ENCODE measurements at places on chromosomes 7 and 10.

DNA sequence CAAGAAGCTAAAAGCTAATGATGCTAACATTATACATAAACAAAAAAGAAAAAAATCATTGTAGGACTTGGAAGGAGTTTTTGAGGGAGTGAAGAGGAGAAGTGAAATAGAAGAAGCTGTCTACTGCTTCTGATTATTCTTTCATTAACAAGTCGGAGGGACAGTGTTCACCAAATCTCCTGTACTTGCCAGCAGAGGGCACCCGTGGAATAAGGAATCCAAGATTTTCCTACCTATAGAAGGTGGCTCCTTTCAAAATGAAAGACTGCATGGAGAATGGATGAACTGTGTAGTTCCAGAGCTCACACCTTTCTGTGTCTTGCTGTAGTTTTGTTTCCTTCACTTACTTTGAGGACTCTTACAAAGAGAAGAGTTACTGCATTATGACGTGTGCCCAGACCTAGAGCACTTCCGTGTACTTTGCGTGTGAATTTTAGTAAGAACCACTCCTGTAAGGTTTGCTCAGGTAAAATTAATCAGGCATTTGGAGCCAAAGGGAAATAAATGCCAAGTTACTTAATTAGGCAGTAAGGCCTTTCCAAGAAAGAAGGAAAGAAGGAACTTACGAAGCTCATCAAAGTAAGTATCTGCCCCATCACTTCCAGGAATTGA lies 145.1 kb downstream of the SEMA3D start:
- peak; percentile 86 for DNase-seq

GRCh38 chr7:16051561-16052255 lies 365.2 kb upstream of the MEOX2 start:
- peak; percentile 78 for DNase-seq

DNA sequence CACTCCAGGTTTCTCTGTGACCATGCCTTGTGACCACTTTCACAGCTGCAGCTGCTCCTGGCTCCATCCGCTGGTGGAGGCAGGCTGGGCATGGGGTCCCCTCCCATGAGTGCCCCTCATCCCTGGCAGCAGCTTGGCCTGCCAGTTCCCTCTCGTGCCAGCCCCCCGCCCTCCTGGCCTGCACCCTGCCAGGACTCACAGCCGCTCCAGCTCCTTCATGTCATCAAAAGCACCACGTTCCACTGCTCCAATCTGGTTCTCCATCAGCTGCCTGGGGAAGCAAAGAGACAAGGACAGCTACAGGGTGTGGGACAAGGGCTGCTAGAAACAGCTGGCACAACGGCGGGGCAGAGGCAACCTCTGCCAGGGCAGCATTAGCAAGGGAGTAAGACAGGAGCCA lies 22.6 kb downstream of the SLIT1 start:
- no peak for DNase-seq

DNA sequence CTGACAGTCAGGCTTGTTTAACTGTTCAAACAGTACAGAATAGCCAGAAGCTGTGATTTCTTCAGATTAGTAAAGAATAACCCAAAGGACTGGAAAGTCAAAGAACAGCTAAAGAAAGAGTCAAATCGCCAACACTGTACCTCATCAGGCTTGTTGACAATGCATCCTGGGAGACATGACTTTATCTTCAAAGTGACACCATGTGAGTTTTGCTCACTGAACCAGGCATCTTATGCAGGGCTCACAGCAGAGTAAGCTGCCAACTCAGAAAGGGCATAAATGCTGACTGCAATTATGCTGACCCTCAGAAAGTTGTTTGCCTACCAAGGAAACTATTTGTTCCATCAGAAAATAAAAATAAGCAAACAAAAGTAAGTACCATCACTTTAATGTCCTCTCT lies 96.4 kb downstream of the MAGI2 start:
- DNase-seq, result no peak

DNA sequence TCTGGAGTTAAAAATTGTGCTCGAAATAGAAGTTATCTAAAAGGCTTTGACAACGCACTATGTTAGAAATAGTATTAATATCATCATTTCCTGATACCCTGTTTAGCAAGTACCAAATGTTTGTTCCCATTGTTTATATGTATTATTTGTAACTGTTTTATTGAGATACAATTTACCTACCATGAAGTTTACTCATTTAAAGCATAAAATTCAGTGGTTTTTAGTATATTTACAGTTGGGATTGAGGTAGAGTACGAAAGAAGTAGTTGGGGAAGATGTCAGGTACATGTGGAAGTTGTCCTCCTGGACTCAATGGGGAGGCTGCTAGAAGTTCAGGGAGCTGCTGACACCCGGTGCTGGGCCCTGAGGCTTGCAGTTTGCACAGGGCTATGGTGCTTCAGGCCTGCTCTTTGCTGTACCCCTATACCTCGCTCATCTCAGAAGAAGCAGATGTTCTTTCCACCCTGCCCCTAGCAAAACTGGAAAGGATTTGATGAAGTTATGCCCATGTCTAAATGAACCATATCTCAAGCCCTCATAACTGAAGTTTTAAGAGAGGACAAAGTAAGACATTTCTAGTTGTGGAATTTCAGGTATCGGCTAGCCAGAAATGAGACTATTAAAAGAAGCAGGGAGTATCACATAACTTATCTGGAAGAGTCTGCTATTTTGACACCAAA lies 25.2 kb upstream of the WNT16 start:
- no peak for DNase-seq

DNA sequence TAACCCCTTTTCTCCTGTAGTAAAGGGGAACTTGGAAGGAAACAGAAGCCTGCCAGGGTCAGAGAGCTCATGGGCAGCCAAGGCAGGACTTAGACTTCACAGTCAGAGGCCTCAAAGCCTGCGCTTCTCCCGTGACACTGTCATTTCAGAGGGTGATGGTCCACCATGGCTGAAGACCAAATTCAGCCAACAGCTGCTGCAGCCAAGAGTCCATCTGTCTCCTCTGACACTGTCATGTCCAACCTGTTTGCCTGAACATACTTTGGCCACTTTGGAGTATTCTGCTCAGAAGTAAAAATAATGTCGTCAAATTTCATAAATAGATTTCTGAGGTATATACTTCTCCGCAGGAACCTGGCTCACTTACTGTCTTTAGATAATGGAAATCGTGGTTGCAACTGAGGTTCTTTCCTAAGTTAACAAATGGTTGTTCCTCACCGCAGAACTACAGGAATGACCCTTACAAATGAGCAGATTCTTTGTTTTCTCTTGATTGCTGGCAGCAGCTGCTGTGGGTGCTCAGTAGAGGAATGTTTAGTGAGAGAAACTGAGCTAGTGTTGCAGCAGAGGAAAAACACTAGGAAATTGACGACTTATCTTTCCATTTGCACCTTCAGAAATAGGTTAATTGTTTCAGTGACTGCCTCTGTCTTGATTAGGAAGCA lies 626.5 kb downstream of the SDK1 start:
- DNase-seq, result no peak

DNA sequence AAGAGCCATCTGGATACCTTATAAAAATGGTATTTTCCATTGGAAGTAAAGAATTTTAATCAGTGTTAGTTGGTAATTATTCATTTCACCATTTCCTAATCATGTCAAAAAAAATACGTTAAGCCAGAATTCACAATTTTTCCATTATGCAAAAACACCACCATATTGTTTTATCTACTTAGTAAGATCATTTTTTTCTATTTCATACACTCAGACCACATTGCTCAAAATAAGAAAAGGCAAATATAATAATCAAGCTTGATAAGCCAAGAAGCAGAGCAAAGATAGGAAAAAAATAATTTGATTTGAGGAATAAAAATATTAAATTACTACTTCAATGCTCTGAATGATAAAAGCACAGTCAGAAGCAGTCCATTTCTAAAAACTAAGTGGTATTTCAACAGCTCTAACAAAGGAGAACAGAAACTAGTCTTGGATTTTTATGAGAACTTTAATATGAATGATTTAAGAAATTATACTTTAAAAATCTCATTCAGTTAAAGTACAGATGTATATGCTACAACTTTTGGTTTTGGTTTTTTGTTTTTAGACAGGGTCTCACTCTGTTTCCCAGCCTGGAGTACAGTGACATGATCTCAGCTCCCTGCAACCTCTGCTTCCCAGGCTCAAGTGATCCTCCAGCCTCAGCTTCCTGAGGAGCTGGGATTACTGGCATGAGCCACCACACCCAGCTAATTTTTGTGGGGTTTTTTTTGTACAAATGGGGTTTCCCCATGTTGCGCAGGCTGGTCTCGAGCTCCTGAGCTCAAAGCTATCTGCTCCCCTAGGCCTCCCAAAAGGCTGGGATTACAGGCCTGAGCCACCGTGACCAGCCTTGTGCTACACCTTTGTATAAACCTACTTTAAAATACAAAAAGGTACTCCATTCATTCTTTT lies 46.6 kb downstream of the LRRN3 start:
- DNase-seq, result peak; percentile 66

GRCh38 chr7:30988351-30989005 lies 24.7 kb downstream of the GHRHR start:
- no peak for DNase-seq

- DNase-seq, result peak; percentile 88
Observed at GRCh38 chr7:123682690-123683089, 27.0 kb downstream of the LMOD2 start.

- DNase-seq, result no peak
Observed at GRCh38 chr7:12130609-12131008, 80.5 kb upstream of the TMEM106B start.

DNA sequence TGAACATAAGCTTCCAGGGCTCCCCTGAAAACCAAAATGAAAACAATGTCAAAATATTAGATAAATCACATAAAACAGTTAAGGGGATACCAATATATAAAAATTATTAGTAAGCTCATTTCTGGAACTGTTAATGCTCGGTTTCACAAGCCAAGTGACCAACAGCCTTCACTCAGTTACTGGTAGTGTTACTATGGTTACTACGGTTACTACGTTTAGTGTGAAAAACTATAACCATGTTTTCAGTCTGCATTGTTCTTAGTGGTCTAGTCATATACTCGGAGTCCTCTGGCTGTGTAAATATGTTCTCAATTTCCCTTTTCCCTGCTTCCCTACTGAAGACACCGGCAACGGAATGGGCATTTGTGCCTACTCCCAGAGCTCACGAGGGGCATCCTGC lies 34.8 kb downstream of the HBP1 start:
- no peak for DNase-seq

DNA sequence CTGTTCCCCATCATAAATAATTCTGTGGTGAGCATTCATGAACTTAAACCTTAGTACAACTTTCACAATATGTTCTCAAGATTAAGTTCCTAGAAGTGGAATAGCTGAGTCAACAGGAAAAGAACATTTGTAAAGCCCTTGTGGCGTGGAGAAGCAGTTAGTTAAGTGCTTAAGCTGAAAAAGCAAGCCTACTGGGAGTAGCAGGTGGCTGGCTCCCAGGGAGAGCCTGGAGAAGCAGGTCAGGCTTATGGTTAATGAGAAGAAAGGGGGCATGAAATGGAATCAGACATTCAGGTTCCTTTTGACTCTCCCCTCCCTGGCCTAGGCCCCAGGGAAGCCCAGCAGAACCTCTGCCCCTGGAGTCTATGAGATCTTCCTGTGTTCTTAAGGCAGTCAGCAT lies 35.3 kb downstream of the VSTM4 start:
- peak; percentile 87 for DNase-seq

DNA sequence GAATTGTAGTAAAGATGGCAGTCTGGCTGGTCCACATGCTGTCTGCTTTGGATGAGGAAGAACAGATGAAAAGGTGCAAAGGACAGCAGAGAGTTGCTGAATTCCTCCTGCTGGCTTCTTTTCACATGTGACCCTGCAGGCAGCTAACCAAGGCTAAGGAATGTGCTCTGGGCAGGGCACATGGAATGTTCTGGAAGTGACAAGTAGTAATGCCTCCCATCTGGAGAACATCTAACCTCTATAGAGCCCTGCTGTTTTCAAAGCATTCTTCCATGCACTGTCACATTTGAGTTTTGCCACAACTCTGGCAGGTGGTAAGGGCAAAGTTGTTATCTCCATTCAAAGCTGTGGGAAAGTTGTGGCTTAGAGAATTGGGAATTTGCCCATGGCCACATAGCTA lies 208.8 kb downstream of the STK31 start:
- peak; percentile 44 for DNase-seq

GRCh38 chr7:36391436-36392198 lies 2.0 kb downstream of the ANLN start:
- no peak for DNase-seq

DNA sequence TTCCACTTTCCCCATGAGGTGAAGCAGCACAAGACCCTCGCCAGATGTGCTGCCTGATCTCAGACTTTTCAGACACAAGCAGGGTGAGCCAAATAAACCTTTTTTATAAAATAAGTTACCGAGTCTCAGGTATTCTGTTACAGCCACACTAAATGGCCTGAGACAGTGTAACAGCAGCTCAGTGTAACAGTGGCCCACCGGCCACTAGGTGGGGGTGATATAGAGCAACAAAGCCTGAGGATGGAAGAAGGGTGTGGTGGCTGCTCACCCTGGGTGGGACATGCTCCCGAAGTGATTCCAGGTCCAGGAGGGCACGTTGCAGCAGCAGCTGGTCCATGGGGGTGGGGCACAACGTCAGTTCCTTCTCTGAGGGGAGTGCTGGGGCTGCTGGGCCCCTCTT lies 44.6 kb downstream of the BMS1 start:
- DNase-seq, result no peak

GRCh38 chr7:80136261-80137055 lies 1.8 kb downstream of the GNAI1 start:
- DNase-seq, result peak; percentile 54

- DNase-seq, result no peak
Observed at GRCh38 chr7:128108129-128108528, 76.9 kb upstream of the LRRC4 start.

DNA sequence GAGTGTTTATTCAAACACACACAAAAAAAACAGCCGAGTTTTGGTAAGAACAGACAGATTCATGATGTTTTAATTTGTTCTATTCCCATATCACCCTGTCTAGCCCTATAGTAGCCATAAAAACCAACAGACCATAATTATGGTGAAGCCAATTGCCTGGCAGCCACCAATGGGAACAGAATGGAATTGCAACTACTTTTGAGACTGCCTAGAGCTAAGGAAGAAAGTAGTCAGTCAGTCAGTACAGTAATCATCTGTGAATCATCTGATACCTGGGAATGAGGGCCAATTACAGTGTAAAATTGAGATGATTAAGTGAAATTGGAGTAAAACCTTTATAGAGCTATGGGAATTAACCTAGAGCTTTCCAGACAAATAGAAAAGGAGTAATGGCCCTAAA lies 952.7 kb upstream of the KCND2 start:
- DNase-seq, result no peak

DNA sequence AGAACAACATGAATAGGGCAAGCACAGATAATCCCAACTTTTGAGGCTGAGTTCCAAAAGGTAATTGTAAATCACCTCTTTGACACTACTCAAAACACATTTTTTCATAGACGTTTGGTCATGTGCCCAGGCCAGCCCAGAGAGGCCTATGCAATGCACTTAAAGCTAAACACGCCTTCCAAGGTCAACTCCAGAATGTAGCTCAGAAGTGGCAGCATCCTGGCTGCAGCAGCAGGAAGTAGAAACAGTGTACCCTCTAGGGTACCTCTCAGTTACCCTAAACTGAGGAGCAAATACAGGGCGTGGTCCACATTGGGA lies 58.7 kb downstream of the OSBPL3 start:
- DNase-seq, result no peak
